ENCODE measurements at places on chromosomes 11 and 22.
A peak's percentile ranks its signal among the peaks of the same experiment; 100 is the strongest.

DNA sequence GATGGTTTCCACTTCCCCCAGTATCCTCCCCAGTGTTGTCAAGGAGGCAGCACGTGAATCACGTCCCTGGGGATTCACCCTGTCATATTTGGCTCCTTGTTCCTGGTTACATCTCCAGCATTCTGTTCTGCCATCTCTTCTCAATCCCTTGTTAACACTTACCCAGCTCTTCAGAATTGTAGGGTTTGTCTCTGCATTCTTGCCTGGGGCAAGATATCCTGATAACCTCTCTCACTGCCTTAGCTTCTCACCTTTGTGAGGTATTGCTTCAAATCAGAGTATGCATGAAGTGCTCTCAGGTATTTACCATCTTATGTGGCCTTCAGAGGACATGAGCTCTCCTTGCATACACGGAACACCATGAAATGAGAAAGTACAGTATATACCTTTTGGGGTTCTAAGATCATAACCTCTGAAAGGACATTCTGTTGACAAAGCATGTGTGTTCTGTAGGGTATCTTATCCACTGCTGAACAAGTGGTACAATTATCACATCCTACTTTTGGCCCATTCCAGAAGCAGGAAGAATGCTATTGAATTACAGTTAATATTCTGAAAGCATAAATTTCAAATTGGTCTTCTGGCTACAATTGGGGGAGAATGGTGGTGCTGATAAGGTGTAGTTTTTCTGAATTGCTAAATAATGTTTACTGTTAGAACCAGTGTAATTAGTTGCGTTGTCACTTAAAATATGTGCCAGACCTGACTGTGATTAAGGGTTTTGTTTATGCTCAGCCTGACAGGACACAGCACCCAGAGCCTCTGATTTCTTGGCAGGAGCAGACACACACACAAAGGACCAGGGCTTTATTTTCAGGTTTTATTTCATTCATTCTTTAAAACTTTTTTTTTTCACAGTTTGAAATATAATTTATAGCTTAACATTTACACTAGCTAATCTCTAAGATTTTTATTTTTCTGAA is 32.7 kb downstream of the VSTM5 start:
- DNase-seq: no peak

GRCh38 chr22:49152939-49153770 is 674.5 kb downstream of the BRD1 start:
- DNase-seq: no peak

- no peak for DNase-seq
Measured at GRCh38 chr11:117774553-117774952, 22.5 kb downstream of the DSCAML1 start.

DNA sequence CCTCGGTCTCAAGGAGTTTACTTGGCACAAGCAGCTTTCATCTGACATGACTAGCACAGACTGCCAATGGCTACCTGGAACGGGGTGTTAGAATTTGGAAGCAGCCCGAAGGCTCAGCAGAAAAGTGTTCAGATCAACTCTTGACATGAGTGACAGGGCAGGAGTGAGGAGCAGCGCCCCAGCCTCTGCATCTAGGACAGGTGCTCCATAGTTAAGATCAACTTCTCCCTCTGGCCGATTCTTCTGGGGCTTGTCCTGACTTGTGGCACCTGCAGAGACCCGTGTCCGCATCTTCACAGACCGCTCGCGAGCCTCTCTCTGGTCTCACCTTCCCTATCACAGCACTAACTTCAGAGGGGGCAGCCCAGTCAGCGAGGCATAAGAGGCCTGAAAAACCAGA is 42.5 kb upstream of the CHKA start:
- DNase-seq: no peak

DNA sequence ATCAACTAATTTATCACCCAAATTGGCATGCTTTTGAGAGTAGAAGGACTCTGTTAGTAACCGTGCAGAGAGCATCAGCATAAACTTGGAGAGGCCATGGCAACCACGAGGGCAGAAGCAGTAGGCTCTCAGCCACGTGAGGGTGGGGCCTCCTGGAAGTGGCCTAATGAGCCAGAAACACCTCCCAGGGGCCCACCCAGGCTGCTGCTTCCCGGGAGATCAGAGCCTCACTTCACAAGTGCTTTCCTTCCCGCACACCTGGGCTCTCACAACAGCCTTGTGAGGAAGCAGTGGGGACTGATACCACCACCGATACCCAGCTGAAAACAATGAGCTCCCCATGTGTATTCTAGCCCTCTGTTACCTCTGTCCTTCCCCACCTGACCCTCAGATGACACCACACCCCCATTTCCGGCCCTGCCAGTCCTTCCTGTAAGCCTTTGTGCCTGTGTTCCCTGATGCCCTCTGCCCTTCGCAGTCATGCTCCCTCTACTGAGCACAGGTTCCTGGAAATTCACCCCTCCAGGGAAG is 17.0 kb downstream of the TRIM29 start:
- DNase-seq: no peak

DNA sequence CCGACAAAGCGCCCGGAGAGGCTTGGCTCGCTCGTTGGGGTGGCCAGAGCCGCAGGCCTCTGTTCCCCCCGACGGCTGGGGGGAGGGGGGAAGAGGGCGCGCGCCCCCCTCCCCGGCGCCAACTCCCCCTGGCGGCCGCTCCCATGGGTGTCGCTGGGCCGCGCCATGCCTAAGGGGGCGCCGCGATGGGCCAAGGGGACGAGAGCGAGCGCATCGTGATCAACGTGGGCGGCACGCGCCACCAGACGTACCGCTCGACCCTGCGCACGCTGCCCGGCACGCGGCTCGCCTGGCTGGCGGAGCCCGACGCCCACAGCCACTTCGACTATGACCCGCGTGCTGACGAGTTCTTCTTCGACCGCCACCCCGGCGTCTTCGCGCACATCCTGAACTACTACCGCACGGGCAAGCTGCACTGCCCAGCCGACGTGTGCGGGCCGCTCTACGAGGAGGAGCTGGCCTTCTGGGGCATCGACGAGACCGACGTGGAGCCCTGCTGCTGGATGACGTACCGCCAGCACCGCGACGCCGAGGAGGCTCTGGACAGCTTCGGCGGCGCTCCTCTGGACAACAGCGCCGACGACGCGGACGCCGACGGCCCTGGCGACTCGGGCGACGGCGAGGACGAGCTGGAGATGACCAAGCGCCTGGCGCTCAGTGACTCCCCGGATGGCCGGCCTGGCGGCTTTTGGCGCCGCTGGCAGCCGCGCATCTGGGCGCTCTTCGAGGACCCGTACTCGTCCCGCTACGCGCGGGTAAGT is 1.4 kb downstream of the KCNC1 start:
- no peak for DNase-seq

- no peak for DNase-seq
Measured at GRCh38 chr11:55501014-55501413, 53.3 kb upstream of the OR4C15 start.

GRCh38 chr11:99351624-99352023 is 330.9 kb downstream of the CNTN5 start:
- no peak for DNase-seq

- no peak for DNase-seq
Measured at GRCh38 chr11:120079750-120080610, 57.9 kb downstream of the TRIM29 start.

GRCh38 chr22:32327066-32327465 is 30.6 kb upstream of the RFPL3 start:
- no peak for DNase-seq

DNA sequence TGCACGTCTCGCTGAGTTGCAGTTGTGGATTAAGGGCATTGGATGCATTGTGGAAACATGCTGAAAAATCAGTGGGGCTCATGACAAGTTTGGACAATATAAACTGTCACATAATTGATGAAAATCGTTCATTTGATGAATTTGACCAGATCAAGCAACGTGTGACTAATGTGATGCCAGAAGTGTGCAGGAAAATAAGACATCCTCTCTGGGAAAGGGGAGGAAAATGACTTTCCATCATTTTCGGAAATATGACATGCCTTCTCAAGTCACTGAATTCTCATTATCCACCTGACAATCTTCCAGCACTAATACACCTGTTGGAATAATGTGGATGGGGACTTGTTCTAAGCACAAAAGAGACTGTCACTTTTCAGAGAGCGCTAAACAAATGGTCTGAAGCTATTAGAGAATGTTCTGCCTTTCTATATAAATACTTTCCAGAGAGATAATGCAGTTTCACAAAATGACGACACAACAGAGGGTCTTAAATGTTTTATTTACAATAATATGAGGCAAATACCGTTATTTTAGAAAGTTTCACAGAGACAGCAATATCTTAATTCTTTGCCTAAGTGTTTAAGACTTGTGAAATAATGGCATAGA is 1741.9 kb upstream of the RAG2 start:
- no peak for DNase-seq

- no peak for DNase-seq
Measured at GRCh38 chr22:26023104-26023775, 146.0 kb upstream of the SEZ6L start.

DNA sequence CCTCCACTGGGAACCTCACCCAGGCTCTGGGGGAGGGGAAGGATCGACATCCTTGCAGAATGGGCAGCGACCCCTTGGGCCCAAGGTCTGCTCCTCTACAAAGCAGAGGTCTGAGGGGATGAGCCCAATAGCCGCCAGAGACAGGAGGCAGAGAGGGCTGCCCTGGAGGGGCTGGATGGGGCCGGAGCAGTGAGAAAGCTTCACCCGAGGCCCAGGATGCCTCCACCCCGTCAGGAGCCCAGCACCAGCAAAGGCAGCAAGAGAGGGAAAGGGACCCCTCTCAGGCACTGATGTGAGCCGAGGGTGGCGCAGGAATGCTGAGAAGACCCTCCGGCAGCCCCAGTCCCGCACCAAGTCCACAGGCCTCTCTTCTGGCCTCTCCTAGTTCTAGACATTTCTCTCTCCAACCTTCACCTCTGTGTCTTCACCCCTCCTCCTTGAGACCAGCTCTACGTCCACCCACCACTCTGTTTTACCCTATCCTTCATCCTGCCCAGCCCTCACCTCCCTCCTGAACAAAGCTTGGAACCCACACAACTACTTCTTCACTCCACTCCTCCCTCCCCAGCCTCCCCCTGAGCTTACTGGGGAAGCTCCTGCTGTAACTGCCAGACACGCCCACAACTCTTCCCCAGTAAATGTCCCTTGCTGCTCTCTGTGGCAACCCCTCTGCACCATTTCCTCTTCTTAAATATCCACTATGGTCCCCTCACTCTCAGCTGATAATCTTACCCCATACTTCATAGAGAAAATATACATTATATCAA is 131.9 kb downstream of the MPPED1 start:
- no peak for DNase-seq

GRCh38 chr11:102252339-102252891 is 64.9 kb upstream of the BIRC3 start:
- no peak for DNase-seq

DNA sequence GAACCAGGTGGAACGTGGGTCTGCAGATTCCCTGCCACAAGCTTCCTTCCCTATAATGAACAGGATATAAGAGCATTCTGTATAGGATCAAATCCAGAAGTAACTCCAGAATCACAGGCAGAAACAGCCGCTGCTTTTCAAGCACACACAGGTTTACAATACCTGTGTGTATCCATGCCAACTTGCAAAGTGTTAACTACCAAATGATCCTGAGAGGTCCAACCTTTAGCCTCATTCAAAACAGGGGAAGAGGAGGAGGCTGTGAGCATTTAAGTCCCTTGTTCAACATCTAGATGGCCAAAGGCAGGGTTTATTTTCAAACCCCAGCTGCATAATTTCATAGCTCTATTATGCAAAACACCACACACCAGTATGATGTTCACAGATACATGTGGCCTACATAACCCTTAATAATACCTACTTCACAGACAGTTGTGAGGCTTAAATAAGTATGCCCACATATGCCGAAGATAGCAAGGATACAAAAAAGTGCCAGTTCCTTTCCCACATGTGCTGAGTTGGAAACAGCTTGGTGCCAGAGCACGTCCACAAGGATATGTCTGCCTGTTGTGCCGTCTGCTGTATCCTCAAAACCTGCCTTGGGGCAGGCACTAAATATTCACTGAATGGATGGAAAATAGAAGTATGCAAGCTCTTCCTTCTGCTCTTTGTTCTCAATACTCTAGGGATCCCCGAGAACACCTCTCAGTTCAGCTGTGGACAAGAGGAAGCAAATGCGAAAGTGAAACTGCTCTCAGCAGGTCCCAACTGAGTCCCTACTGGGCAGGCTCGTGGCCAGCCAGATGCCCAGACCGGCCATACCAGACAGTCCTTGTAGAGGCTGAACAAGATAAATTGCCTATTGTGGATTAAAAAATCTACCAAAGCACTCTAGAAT is 66.8 kb downstream of the LARGE1 start:
- no peak for DNase-seq

GRCh38 chr22:40477683-40478337 is 107.4 kb downstream of the SGSM3 start:
- no peak for DNase-seq

GRCh38 chr11:79060081-79060953 is 380.5 kb downstream of the TENM4 start:
- no peak for DNase-seq

- no peak for DNase-seq
Measured at GRCh38 chr11:94423507-94423906, 22.3 kb upstream of the GPR83 start.

GRCh38 chr11:62555464-62556107 is 9.0 kb upstream of the AHNAK start:
- DNase-seq: peak; percentile 23

- DNase-seq: no peak
Measured at GRCh38 chr11:71931245-71931602, 2.4 kb downstream of the RNF121 start.

- no peak for DNase-seq
Measured at GRCh38 chr22:31363885-31364465, 17.8 kb upstream of the PATZ1 start.

GRCh38 chr11:129769059-129769458 is 46.6 kb upstream of the TMEM45B start:
- DNase-seq: no peak

DNA sequence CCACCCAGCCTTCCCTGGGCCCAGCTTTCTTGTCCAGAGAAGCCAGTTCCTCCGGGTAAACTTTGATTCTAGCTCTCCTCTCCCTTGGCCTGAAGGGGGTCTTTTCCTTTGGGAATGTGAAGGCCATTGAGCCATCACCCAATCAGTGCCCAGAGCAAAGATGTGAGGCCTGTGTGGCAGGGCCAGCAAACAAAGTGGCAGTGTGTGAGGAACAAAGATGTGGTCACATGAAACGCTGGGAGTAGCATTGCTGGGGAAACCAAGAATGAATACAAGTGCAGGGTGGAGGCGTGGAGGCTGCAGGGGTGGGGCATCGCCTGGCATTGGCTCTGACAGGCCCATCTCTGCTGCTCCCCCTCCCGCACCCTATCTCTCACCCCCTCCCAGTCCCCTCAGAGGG is 91.9 kb upstream of the BID start:
- no peak for DNase-seq

DNA sequence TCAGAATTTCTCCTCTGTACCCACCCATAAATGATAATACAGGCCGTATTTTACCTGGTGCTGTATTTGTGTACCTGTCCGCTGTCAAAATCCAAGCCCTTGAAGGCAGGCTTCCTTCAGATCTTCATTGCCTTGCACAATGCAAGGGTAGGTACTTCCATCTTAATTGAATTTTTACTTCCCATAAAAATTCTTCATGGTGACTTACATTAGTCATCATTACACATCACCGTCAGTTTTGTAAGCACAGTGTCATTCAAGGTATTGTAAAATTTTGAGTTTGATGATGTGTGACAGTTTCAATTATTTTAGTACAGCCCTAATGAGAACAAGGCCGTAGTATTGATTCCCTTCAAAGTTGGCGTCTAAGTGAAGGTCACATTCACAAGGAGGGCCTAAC is 770 bp upstream of the TSG101 start:
- no peak for DNase-seq
